ENCODE measurements at places on chromosomes 11 and 22. TPM values are rescaled to one million over a fixed set of nuclear protein-coding genes. Genes with fewer than 3 reads are reported as not detected.

Gene ALG12
- 7.0 TPM for total RNA-seq

Gene CYP2D6
- total RNA-seq, result 0.92 TPM

Gene OR51I1
- total RNA-seq, result not detected

Gene CRYBB2
- total RNA-seq, result not detected

Gene C11orf86
- total RNA-seq, result not detected

Gene SEC14L3
- total RNA-seq, result not detected

Gene C11orf65
- 5.0 TPM for total RNA-seq

Gene OR5A1
- not detected for total RNA-seq

Gene KBTBD4
- 16.2 TPM for total RNA-seq
